Activated T-helper 2 cell treated with anti-CD3 and anti-CD28 coated beads, Interferon-gamma antibody, Interleukin-2, Interleukin-4, amounts not matched to agents 10 μg/mL and 5 μg/mL and 100 μg/mL, durations not matched to agents 14 hours and 24 hours and 36 hours (primary cell): ENCODE measurements at places on chromosomes 6 and 20.
A peak's percentile ranks its signal among the peaks of the same experiment; 100 is the strongest.

DNA sequence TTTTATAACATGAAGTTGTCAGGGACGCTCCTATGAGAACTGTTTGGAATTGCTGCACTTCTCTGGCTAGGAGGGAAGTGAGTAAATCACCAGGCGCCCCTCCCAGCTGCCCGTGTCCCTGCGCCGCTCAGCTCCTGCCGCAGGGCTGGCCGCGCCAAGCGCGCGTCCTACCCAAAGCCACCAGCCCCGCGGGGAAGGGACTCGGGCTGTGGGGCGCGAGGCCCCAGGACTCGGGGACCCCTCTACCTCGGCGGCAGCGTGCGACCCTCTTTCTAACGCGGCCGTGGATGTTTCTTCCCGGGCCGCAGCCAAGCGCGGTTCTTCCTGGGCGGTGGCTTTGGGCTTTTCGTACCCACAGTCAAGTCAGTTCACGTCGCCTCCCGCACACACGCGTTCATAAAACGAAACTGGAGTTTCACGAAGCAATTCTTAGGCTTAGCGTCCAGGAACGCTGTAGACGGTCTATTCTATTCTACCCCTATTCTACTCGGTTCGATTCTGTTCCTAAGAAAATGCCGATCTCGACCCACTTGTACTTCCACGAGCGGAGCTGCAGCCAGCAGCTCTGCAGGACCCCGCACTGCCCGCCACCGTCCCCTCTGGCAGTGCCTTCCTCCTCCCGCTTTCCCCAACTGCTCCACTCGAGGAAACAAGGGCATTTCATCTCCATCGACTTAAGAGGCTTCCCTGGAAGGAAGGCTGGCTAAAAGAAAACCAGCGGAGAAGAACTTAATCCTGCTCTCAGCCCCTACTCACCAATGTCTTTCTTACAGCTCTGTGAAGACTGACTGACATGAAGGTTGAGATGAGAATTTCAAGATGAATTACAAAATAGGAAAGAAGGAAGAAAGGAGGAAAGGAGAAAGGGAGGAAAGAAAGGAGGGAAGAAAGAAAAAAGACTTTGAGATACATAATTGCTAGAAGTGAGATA lies 15.4 kb downstream of the FOXC1 start:
- DNase-seq = no peak

GRCh38 chr6:110183292-110183885 lies 3.2 kb downstream of the CDC40 start:
- DNase-seq = no peak

- DNase-seq = no peak
Measured at GRCh38 chr6:71033890-71034289, 77.0 kb upstream of the B3GAT2 start.

GRCh38 chr6:45417436-45417835 lies 39.7 kb upstream of the SUPT3H start:
- DNase-seq = no peak

GRCh38 chr6:76250666-76251065 lies 178.2 kb upstream of the IMPG1 start:
- DNase-seq = no peak

- DNase-seq = no peak
Measured at GRCh38 chr20:1389703-1390580, 2.9 kb downstream of the FKBP1A start.

DNA sequence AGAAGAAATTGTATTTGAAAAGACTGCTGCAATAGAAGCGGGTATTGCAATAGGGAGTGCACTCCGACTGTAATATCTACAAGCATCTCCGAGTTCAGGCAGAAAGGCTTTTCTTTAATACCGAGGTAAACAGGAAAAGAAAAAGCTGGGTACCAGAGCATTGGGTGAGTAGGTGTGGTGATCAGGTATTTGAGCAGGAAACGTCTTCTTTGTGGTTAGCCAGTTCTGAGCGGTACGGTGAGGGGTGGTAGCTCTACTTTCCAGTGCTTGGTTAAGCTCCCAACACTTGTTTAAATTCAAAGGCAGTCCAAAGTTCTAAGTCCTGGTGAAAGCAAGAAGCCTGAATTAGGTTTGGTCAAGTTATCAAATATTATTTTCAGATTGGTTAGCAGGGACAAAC lies 404.1 kb downstream of the LMBRD1 start:
- DNase-seq = no peak

- no peak for DNase-seq
Measured at GRCh38 chr6:31453259-31453658, 44.7 kb upstream of the MICB start.

- no peak for DNase-seq
Measured at GRCh38 chr20:51810155-51811041, 8.1 kb upstream of the SALL4 start.

GRCh38 chr20:19922716-19923115 lies 94.4 kb upstream of the NAA20 start:
- no peak for DNase-seq

- no peak for DNase-seq
Measured at GRCh38 chr20:24004471-24004870, 15.9 kb upstream of the GGTLC1 start.

GRCh38 chr6:17615794-17616193 lies 15.7 kb downstream of the FAM8A1 start:
- no peak for DNase-seq

- no peak for DNase-seq
Measured at GRCh38 chr20:43536041-43536816, 22.6 kb upstream of the SGK2 start.

DNA sequence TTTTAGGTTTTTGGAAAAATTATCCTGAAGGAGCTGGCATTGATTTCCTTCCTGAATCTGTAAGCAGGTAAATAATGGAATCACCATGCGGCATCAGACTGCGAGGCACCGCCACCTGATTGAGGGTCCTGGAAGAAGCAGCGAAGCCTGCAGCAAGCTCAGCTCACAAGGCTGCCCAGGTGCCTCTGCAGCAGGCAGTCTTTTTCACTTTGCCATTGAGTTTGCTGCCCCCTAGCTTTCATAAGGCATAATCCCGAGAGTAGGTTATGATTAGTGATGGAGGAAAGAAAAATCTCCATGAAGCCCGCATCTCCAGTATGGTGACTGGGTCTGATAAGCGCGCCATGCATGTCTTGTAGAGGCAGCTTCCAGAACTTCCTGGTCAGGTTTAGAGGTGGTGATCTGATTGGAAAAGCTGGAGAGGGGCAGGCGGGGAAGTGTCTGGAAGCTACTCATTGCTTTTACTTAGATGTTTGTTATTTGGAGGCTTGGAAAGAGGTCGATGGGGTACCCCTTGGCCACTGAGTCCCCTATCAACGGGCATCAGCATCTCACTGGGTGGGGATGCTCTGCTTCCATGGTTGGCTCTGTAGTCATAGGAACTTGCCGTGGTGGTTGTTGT lies 26.7 kb downstream of the IYD start:
- DNase-seq = peak; percentile 20

- no peak for DNase-seq
Measured at GRCh38 chr20:23225407-23226060, 125.1 kb upstream of the NXT1 start.

GRCh38 chr20:39890697-39891096 lies 798.3 kb downstream of the MAFB start:
- no peak for DNase-seq

DNA sequence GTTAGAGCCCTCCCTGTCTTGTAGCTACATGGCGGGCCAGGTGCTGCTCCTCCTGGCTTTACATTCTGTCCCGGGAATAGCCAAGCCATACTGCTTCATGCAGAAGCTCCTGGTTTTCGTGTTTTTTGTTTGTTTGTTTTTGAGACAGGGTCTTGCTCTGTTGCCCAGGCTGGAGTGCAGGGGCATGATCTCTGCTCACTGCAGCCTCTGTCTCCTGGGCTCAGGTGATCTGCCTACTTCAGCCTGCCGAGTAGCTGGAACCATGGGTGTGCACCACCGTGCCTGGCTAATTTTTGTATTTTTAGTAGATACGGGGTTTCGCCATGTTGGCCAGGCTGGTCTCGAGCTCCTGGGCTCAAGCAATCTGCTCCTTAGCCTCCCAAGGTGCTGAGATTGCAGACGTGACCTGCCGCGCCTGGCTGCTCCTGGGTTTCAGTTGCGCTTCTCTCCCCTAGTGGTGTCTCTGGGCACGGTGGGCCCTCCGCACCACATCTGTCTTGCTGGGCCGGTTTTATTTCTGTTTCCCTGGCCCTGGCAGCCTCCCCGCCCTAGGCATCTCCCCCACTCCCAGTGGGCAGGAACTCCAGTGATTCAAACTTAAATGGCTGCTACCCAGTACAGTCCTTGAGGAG lies 12.9 kb downstream of the CDYL start:
- no peak for DNase-seq

GRCh38 chr20:51238675-51239305 lies 215.9 kb upstream of the KCNG1 start:
- no peak for DNase-seq

GRCh38 chr6:31965700-31966099 lies 6.2 kb downstream of the DXO start:
- DNase-seq = no peak

DNA sequence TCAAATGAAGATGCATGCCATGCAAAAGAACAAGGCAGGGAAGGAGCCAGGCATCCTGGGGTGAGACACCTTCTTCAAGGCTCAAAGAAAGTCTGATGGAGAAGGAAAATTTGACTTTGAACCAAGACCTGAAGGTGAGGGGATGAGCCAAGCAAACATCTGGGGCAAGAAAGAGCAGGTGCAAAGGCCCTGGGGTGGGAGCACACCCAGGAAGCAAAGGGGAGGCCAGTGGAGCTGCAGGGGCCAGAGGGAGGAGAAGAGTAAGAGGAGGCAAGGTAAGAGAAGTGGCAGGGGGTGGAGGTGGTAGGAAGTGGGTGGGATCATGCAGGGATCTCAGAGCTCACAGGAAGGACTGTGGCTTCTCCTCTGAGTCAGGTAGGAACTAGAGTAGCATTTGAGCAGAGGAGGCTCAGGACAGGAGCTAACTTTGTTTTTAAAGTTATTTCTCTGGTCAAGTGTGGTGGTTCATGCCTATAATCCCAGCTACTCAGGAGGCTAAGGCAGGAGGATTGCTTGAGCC lies 49.6 kb downstream of the SLC13A3 start:
- DNase-seq = no peak
